ENCODE measurements at places on chromosomes 6 and 20.

- no peak for DNase-seq
These were observed 992 bp downstream of the ZSCAN16 start for GRCh38 chr6:28125401-28125800.

DNA sequence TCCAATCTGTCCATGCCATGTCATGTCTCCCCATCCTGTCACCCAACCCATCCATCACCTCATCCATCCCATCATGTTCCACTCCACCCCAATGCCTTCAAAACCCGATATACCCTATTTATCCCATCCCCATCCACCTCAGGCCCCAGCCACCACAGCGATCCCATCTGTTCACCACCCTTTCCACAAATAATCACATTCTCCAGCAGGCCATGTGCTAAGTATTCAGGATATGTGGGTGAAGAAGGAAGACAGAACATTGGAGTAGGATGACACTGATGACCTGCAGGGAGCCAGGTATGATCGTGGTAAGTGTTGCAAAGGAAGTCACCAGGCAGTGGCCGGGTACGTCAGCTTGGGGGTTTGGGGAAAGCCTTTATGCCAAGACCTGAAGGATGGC is 48.8 kb downstream of the NPEPL1 start:
- DNase-seq: no peak

DNA sequence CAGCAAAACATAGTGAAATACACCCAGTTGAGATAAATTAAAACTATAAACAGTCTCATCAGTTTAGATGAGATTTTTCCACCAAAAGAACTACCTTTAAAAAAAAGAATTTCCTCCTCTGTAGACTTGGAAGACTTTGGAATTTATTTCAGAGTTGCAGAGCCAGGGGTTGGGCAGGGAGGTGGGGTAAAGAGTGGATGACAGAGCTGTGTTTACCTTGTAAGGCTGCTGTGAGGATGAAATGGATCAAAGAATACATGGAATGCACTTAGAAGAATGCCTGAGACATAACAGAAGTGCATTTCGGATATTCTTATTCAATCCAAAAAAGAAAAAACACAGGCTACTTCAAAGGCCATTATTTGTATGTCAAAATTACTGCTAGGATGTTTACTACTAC is 6.4 kb upstream of the LY86 start:
- no peak for DNase-seq

DNA sequence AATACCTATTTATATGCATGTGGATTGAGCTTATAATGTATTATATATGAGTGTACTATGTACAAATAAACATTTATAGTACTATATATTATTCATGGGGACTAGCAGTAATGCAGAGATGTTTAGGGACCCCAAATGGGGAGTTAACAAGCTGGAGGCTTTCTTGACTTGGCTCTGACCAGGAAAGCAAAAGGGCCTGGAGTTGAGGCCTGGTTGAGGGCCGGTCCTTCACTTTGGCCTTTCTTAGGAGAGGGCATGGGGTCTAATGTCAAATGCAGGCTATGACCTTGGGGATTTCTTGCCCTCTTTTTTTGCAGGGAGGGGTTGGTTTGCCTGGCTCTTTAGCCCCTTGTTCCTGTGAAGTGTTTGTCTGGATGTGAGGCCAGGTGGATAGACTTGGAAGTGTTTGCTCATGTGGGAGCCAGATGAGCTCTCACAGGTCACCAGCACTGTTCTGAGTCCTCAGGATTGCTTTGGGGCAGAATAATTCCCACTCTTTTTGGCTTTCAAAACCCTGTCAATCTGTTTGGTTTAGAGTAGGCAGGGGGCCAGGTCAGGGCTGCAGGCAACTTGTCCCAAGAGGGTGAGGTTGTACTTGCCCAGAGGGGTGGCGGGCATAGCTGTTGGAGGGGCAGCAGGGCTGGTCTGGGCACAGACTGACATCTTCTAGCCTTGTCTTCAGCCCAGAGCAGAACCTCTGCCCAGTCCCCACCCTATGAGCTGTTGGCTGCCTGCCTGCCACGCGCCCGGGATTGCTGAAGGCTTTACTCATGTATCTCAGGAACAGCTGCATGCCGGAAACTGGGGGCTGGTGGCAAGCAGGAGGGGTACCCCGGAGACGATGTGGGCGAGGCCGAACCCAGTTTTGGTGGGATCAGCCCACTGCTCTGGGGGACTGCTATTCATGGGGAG is 14.6 kb downstream of the TJAP1 start:
- no peak for DNase-seq

GRCh38 chr6:108570517-108570916 is 9.8 kb downstream of the FOXO3 start:
- no peak for DNase-seq

DNA sequence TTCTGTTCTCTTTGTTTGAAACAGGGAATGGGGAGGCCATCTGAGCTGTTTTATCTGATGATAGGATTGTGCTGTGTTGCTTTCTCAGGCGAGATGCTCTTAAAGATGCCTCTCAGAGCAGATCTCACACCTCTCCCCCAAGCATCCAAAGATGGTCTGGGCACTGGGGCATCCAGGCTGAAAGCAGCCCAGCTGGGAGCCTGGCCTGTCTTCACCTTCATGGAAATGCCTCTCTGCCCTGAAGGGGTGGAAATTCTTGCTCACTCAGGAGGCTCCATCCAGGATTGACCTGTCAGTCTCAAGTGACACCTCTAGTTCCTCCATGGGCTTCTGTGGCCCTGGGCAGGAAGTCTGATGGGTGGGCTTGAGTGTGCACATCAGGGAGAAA is 86.4 kb downstream of the TCP11 start:
- no peak for DNase-seq

DNA sequence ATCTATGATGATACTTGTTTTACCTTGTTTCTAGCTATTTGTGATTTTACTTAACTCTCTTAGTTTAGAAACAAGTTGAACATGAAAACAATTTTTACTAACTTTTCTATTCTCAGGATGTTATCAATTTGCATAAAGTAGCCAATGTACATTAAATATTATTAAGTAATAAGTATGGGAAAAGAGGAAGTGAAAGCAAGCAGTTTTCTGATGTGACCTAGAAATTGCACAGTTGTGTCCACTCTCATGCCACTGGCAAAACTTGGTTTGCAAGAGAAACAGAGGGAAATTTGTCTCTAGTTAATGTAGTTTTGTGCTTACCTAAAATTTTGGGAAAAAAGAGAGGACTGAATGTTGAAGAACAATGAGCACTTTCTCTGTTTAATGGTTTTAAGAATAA is 19.2 kb upstream of the TSPYL1 start:
- DNase-seq: no peak

DNA sequence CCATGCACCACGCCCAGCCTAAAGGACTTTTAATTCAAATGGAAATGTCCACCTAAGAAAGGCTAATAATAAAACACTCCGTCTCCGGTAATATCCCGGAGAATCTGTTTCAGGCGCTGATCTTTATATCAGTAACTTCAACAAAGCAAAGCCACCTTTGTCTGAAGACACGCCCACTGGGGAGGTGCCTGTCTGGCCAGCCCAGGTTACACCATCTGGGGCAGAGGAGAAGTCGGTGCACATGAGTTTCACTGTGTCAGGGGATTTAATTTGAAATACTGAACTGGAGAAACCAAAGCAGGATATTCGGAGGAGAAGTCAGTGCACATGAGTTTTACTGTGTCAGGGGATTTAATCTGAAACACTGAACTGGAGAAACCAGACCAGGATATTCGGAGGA is 9.4 kb downstream of the SERPINB6 start:
- DNase-seq: no peak

GRCh38 chr20:56268536-56268935 is 20.0 kb downstream of the MC3R start:
- DNase-seq: no peak

GRCh38 chr20:8656335-8656734 is 412.6 kb upstream of the PLCB4 start:
- no peak for DNase-seq

GRCh38 chr20:41586772-41587171 is 31.4 kb downstream of the CHD6 start:
- no peak for DNase-seq

DNA sequence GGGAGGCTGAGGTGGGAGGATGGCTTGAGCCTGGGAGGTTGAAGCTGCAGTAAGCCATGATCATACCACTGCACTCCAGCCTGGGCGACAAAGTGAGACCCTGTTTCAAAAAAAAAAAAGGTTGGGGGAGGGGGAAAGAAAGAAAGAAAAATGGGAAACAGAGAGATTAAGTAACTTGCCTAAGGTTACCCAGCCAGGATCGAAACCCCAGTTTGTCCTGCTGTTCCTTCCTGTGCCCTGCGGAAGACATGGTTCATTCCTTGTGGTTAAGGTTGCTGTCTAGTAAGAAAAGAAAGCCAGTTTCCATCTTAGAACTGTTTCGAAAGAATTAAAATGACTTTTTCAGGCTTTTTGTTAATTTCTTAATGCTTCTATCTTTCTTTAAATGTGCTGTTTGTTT is 29.8 kb downstream of the C6orf89 start:
- no peak for DNase-seq

DNA sequence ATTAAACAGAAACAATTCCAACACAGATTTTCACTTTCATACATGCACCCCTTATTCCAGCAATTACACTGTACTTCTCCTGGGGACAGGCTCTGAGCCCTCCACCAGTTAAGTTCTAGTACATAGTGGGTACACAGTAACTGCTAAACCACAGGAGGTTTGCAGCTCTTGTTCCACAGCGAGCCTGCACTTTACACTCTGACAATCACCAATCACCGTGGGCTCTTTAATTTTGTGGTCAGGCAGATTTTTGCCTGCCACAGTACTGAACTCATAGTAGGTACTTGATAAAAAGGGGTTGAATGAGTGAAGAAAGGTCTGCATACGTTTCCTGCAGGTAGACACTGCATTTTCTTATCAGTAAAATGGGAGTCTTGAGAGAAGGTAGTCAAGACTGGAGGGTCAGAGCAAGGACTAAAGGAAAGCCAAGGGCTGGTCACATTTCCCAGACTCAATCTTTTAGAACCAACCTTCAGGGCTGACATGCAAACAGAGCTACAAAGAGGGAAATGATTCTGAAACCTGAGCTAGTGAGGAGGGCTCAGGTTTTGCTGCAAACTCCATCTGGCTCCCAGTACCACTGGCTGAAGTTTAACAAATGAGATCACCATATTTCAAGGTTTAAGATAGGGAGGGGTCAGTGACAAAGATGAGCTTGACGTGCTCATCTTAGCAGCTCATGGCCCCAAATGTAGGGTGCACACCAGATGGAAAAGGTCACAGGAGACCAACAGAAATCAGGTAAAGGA is 404.6 kb downstream of the BTBD9 start:
- DNase-seq: no peak

DNA sequence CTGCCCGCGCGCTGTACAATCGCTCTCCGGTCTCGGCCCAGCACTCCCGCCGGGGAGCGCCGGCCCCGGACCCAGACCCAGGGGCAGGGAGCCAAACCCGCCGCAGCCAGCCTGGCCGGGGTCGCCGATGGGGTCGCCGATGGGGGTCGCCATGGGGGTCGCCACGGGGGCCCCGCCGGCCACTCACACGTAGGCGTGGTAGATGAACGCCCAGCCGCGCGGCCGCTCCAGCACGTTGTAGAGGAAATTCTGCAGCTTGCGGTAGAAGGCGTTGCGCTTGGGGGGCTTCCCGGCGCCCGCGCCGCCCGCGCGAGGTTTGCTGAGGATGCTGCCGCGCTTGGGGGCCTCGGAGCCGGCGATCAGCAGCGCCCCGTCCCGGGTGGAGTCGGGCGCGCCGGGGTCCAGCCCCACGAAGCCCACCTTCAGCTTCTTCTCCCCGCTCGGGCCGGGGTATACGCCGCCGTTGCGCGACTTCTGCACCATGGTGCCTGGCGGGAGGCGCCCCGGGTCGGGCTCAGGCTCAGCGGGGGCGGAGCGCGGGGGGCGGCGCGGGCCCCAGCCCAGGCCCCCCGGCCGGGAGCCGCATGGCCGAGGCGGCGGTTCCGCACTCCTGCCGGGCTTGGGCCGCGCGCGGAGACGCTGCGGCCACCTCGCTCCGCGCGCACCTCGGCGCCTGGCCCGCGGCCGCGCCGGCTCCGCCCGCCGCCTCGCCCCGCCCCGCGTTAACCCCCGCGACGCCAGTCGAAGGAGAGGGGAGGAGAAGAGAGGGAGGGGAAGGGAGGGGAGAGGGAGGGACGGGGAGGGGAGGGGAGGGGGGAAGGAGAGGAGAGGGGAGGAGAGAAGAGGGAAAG is at the start of gene KCNQ2:
Gene KCNQ2 (minus strand): TSS at position 675 of the 851 bp plus-strand sequence. CDS start 192 bp downstream, at position 483.
- DNase-seq: no peak

DNA sequence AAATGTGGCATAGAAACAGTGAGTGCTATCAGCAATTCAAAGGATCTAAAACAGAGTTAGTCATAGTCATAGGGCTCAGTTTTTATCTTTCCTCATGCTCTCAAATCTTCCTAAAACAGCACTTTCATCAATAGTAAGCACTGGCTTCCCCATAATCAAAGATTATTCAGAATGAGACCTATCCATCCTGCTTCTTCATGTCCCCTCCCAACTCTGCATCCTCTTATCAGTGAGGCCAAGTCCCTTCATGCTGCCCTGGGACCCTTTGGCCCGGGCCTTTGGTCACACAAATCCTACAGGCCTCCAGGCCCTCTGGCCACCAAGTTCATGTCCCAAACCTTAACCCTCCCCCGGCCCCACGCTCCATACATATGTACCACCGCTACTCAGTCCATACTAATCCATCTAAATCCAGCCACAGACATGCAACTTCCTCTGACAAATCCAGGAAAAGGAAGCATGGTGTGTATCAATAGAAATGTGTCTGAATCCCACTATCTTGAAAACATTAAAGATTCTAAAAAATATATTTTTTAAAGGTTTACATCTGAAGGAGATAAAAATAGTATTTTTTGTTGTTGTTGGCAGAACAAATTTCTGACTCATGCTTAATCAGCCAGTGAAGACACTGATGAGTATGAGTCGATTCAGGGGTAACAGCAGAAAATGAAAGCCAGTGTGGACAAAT is 143.5 kb downstream of the PDE7B start:
- no peak for DNase-seq

DNA sequence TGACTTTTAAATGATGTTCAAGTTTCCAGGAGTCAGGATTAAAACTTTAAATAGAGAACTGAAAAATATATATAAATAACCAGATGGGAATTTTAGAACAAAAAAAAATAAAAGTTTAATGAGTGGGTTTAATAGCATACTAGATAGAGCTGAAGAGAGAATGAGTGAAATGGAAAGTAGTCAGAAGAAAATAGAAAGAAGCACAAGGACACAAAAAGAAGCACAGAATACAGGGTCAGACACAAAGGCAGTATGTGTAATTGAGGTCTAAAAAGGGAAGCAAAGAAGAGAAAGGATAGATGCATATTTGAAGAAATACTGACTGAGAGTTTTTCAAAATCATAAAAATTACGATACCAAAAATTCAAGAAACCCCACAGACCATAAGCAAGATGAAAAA is 159.8 kb upstream of the FERMT1 start:
- DNase-seq: no peak

- no peak for DNase-seq
These were observed 61.3 kb downstream of the BMP6 start for GRCh38 chr6:7787137-7787608.

- DNase-seq: no peak
These were observed 1.7 kb downstream of the ZUP1 start for GRCh38 chr6:116666869-116667268.

Measured in stimulated activated CD8-positive, alpha-beta memory T cell treated with anti-CD3 and anti-CD28 coated beads, Interleukin-15, amount 100 ng/mL, for 4 hours (primary cell).